Fibroblast of skin of back (primary cell): ENCODE measurements at places on chromosomes 3 and 15.

- DNase-seq = peak; percentile 16
Observed at GRCh38 chr3:81352867-81353266, 408.6 kb downstream of the GBE1 start.

DNA sequence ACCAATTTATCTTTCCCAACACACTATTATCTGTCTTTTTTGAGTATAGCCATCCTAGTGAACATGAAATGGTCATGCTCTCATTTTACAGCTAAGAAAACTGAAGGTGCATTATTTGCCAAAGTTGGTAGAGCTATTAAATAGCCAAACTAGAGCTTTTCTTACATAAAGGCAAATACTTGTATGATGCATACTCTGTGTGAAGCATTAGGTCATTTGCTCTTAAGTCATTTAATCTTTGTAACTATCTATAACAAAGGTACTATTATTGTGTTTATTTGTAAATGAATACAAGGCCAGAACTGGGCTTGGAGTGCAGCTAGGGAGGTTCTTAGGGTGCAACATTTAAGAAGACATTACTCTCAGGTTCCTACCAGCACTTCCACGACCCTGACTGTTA, 123.7 kb downstream of the THSD4 start:
- no peak for DNase-seq

DNA sequence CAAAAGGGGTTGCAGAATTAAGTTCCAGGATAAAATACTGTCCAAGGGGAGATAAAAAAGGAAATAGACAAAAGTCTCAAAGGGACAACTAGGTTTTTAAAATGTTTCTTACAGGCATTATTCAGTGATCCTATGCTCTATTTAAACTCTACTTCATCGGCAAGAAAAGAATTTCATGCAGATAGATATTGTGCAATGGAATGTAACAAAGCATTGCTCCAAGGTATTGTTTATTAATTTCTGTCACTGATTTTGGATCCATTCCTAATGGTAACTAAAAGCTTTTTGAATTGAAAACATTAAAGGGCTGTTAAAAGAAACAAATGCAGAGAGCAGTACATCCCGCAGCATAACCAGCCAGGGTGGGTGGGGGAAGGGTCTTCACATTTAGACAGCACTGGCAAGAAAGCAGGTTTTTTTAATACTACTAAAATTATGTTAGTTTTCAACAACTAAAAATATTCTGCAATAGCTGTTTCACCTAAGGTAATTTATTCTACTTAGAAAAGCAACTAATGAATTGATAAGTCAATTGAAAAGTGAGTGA, 82.9 kb downstream of the THBS1 start:
- DNase-seq = no peak

DNA sequence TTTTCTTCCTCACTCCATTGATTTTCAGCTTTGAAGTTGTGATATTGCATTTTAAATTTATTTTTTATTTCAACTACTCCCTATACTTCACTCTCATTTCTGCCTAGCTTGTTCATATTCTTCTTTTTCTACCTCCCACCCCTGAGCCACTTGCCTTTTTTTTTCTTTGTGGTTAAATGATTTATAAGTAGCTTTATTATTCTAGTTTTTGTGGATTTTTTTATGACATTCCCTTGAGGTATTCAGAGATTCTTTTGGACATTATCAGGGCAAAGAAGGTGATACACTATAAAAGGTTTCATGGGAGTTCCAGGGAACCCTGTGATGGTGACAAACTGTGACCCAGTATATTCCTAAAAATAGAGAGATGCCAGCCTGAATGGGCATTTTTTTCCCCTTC, 3.3 kb downstream of the C15orf61 start:
- DNase-seq = no peak

GRCh38 chr3:98657457-98657856, 64.0 kb upstream of the CPOX start:
- no peak for DNase-seq

GRCh38 chr3:143644370-143645089, 203.7 kb downstream of the SLC9A9 start:
- DNase-seq = peak; percentile 76

DNA sequence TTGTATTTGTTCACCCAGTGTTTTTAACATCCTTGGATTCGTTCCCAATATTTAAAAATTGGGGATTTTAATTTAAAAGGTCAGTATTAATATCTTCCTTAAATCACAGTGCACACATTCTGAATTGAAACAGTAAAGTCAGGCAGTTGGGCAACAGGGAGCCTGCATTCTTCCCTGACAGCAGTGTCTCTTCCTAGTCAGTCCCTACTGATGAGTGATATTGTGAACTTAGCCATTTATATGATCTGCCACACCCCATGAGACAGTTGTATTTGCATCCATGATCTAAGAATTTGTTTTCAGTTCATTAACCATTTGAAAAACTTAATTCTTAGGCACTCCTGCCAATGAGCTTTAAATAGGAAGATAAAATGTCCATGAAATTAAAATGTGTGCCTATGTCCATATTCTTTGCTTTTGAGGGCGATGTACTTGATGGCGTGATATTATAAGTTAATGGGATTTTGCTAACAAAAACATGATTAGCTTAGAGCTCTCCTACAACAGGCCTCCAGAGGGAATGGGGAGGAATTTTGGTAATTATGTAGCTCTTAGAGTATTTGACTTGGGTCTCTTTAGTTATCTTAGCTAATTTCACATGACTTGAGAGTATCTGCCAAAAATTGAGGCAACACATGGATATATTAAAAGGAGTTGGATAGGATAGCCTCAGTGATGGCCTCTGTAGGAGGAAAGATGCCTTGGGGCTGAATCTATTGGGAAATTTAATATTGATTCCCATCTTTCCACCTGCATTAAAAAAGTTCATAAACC, 219.3 kb downstream of the PTPRG start:
- no peak for DNase-seq

DNA sequence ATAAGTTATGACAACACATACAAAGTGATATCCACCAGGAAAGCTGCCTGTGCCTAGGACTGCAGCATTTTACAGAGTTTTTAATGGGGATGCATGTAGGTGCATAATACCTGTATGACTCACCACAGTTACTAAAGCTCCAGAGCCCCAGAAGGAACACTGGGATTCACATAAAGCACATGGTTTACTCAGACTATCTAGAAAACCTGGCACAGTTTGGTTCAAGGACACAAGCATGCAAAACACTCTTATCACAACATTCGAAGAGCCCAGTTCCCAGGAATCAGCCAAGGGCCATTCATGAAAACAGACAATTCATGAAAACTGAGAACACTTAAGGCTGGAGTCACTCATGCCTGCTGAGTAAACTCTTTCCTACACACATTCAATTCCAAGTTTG, 261.0 kb downstream of the PYDC2 start:
- peak; percentile 13 for DNase-seq

- DNase-seq = no peak
Observed at GRCh38 chr3:165210132-165210531, 13.9 kb upstream of the SLITRK3 start.

DNA sequence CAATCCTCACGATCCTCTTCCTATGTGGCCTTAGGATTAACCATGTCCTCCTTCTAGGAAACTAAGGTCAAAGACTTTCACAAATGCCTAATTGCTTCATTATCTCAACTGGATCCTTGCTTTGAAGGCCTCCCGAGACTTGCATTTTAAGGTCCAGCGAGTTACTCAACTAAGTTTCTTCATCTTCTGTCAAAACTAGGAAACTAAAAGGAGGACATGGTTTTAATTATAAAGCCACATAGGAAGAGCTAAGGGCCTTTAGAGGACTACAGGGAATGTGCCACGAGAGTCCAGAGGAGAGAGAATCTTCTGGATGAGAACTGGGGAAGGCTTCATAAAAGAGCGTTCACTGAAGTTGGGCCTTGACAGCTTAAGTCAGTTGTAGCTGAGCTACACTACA, 87.8 kb upstream of the LPP start:
- DNase-seq = no peak
